ENCODE measurements at places on chromosomes 1 and 21.

- DNase-seq: peak; percentile 24
Observed at GRCh38 chr1:167439301-167439988, 78.9 kb downstream of the CD247 start.

- no peak for DNase-seq
Observed at GRCh38 chr1:183370399-183371058, 47.7 kb downstream of the NMNAT2 start.

- no peak for DNase-seq
Observed at GRCh38 chr1:55369474-55369873, 154.3 kb upstream of the USP24 start.

DNA sequence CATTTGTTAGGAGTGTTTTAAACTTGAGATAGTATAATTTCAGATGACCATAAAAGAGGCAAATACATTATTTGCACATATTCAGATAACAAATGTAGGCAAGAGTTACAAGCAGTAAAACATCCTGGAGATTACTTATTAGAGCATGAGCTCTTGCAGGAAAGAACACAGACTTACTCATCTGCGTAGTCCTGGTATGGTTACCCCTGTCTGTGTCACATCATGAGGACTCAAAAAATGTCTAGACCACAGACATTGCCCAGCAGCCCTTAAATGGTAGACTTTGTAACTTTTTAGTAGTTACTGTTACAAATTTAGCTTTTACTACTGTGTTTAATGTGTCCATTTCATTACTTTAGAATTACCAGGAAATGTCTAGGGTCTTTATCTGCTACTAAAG lies 12.8 kb downstream of the CACHD1 start:
- no peak for DNase-seq

GRCh38 chr1:54627196-54627595 lies 3.9 kb upstream of the FAM151A start:
- DNase-seq: no peak

GRCh38 chr21:45735259-45736000 lies 91.9 kb downstream of the PCBP3 start:
- DNase-seq: no peak

DNA sequence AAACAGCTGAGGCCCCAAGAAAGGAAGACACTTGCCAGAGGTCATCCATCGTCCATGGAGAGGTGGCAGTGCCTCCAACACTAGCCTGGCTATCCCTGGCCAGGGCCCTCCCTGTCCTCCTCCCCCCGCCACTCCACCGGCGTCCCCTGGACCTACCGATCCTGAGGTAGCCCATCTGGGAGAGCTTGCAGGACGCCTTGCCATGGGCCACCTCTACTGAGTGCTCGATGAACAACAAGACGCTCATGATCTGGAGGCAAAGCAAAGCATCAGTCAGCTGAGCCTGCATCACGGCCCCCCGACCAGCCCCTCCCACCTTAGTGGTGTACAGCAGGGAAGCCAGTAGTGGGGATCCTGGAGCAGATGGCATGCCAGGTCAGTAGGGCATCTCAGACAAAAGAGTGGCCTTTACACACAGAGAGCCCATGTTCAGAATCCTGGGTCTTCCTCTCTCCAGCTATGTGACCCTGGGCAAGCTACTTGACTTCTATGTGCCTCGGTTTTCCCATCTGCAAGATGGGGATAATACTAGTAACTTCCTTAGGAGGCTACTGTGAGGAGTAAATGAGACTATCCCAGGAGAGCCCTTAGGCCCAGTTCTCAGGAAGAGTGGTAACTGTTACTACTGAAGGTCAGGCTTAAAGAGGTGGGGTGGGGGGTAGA lies 15.1 kb downstream of the LAPTM5 start:
- no peak for DNase-seq

DNA sequence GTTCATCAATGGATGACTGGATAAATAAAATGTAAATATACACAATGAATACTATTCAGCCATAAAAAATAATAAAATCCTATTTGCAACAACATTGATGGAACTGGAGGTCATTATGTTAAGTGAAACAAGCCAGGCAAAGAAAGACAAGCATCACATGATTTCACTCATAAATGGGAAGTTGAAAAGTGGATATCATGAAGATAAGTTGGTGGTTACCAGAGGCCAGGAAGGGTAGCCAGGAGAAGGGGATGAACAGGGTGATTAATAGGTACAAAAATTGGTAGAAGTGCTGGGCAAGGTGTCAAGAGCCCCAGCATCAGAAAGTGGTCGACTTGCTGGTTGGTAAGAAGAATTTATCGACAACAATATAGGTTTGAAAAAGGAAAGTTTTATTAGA lies 1.3 kb upstream of the PARK7 start:
- no peak for DNase-seq

- no peak for DNase-seq
Observed at GRCh38 chr1:1567891-1568291, 6.8 kb downstream of the SSU72 start.

DNA sequence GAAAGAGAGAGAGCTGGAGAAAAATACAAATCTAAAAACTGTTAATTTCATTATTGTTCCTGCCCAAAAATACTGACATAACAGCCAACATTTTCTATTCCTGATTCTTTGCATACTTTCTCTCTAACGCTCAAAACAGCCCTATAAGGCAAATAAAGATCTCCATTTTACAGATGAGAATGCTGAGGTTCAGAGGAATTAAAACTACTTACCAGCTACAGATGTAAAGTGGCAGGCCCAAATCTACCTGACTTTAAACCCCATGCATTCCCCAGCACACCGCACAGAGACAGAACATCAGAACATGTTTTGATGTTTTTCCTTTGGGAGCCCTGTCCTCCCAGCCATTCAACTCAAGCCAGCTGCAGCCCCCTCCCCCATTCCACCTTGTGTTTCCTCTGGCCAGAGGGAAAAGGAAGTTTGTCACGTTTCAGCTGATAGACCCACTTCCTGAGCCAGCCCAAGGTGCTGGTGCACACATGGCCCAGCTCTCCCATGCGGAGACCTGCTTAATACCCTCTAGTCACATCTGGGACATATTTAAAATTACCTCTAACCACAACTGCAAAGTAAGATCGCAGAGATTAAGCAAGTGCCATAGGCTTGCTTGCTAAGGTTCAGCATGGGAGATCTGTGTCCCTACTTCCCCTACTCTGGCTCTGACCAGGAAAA lies 133.1 kb upstream of the NFIA start:
- no peak for DNase-seq

DNA sequence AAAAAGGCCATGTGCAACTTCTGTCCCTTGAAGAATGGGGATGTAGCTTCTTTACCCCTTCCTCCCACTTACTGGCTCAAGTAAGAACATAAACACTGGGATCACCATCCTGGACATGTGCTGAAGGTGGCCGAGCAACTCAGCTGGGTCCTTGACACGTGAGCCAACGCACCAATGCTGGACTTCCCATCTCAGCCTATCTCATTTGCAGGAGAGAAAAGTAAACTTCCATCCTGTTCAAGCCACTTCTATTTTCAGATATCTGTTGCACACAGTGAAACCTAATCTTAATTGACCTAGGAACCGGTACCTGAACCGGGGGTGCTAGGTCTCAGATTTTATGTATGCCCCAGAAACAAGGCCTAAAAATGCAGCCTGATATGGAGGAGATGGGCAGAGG lies 75.3 kb downstream of the HLCS start:
- no peak for DNase-seq

DNA sequence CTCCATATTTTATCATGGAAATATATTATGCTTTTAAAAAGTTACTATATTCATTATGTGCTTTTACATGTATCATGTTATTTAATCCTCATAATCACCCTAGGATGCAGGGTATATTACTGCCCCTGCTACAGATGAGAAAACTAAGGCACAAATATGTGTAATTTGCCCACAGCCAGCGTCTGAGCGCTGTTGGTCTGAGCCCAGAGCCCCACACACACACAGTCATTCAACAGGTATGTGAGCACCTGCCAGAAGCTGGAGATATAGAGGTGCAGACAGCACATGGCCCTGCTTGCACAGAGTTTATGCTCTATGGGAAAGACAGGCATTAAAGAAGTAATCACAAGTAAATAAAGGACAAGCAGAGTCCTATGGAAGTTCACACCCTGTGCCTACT lies 49.8 kb upstream of the SEC16B start:
- no peak for DNase-seq

DNA sequence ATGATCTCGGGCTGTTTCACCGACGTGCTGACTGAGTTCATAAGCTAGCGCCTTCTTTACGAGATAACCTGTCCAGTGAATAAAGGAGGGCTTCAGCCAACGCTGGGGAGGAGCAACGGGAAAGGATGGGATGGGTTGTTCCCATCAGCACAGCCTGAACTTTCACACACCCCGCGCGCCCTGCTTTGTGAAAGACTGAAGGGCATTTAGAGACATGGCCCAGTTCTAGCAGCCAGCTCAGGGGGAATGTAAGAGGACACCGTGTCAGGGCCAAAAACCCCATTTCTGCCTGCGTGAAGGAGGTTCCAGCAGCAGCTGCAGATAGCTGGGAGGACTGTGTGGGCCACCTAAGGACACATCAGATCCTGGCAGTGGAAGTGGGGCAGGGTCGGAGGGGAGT lies 255.1 kb upstream of the RAB4A start:
- DNase-seq: no peak

DNA sequence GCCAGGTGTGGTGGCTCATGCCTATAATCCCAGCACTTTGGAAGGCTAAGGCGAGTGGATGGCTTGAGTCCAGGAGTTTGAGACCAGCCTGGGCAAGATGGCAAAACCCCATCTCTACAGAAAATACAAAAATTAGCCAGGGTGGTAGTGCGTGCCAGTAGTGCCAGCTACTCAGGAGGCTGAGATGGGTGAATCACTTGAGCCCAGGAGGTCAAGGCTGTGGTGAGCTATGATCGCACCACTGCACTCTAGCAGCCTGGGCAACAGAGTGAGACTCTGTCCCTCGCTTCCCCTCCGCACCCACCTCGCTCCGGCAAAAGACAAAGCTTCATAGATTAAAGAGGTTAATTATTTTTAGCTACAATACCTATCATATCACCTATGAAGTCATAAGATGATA lies 100.0 kb downstream of the HHAT start:
- DNase-seq: no peak

DNA sequence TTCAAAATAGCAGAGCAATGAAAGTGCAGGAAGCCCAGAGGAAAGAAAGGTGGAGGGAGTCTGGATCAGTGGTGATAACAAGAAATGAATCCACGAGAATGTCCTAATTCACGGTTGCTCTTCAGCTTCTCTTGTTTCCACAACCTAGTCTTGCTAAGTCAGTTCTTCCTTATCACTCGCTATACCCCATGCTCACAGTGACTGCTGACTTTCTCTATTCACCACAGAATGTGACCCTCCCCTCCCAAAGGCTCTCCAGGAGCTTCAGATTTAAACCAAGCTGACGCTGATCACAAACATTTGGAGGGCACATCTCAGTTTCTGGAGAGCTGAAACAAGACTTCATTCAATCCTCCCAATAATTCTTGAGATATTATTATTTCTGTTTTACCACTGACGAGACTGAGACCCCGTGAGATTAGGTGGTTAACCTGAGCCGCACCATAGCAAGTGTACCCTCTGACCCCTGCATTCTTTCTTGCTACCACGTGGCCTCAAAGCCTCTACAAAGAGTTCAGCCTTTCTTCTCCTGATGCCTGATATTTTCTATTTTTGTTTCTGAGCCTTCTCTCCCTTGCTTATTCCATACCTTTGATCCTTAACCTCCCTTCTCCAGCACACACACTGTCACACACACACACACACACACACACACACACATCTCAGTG lies 10.7 kb upstream of the CCN1 start:
- DNase-seq: no peak
